ENCODE measurements at places on chromosomes 12 and 14.

DNA sequence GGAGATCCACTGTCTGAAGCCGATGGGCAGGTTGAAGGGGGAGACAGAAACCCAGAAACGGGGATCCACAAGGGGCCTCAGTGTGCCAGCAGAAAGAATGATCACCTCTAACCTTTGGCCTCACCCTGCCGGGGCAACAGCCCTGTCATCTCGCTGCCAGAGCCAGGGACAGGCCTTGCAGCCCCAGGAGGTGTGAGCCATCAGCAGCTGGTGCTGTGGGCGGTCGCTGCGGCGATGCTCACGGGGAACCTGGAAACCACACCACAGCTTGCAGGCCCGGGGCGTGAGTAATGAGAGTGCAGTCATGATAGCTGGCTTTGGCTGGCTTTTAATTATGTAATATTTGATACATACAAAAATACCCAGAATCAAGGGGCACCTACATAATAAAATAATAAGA, 4.7 kb upstream of the TTC7B start:
- DNase-seq, result no peak

GRCh38 chr12:53115112-53115890, 12.0 kb downstream of the SOAT2 start:
- no peak for DNase-seq

DNA sequence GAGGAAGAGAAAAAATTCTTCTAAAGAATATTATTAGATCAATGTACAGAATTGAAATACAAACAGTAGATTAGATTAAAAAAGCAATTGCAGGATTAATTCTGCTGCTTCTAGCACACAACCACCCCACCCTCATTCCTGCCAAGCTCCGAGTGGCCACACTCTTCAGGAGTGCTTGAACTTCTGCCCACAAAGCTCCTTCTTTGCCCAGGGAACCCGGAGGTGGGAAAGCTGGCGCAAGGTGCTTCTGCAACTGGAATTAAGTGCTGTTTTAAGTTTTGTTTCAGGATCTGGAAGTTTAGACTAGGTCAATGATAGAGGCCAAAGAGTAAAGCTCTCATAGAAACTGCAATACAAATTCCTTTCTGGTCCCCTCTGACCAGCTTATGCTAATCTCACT, 94.1 kb upstream of the BMP4 start:
- no peak for DNase-seq

GRCh38 chr14:68566075-68566474, 226.8 kb downstream of the ZFP36L1 start:
- DNase-seq, result no peak

DNA sequence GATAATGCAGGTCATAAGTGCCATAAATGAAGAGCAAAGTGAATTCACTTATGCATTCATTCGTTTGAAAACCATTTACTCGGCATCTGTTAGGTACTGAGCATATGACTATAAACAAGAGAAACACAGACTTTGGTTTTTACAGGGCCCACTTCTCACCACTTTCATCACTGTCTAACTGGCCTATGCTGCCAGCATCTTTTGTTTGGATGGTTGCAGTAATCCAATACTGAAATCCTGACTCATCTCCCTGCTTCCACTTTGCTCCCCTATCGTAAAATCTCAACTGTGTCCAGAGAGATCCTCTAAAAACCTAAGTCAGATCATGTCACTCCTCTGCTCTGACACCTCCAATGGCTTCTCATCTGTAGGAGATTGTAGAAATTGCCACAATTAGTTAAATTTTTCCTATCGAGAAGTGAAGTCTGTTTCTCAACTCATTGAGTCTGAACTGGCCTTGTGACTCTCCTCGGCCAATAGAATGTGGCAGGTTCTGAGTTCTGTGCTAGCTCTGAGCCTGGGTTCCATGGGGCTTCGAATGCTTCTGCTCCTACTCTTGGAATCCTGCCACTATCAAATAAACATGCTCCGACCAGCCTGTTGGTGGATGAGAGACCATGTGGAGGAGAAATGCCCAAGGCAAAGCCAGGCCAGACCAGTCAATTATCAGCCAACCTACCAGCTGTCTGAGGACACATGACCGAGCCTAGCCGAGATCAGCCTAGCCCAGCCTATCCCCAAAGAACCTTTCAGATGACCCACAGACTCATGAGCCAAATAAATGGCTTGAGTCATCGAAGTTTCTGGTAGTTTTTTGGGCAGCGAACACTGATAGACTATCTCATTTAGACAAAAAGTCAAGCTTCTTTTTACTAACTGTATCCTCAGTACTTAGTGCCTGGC, 2.2 kb upstream of the BATF start:
- no peak for DNase-seq

DNA sequence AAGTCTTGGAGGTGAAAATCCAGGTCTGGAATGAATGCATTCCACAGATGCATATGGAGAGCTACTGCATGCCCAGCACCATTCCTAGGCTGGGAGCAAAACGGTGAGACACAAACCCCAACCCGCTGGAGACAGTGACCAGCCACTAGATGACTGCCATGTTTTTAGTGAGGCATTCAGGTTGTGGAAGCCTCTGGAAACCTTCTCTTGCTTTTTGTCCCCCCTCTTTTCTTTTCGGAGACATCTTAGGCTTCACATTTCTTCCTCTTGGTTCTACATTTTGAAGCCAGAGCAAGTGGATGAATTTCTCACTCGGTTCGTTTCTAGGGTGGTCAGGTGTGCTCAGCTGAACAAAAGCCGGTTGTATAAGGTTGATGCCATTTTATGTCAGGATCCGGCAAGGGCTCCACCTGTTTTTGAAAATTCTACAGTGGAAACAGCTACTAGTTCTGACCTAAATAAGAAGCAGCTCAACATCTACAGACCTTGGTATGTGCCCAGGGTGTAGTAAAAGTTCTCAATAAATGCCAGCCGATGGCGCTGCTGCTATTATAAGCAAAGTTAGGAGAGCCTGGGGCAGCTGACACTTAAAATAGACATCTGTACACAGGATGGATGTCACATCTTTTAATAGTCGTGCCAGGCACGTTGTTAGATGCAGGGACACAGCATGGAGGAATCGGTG, 1.8 kb upstream of the ZNF839 start:
- no peak for DNase-seq

DNA sequence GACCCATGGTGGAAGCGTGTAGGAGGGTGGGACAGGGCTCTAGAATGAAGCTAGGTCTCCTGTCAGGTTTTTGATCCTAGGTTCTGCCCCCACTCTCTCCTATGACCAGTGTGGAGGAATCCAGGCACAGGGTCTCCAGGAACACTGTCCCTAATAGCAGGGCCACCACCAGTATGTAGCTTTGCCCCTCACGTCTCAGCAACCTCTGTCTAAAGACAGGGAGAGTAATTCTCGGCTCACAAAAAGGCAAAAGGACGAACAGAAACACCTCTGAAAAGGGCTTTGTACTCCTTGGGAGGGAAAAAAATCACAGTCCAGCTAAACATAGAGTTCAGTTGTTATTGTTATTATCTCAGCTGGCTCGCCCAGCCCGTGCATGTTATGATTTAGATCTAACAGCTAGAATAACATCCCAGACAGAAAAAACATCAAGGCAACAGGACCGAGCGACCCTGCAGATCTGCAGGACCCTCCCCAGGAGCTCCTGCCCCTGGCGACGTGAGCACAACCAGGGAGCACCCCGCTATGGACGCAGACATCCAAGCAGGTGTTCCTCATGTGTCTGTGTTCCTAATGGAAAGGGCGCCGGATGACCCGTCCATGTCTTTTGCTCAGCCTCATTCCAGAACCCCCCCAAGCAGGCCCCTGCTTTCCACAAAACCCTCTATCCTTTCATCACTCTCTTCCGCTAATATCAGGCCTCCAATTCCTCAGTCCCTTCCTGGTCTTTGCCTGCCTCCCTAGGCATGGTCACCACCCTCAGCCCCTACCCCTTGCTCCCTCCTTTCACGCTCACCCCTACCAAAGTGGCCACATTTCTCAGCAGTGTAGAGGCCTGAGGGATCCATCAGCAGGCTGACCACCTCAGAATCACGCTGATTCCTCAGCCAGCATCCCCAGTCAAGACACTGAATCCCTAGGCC, 14.2 kb upstream of the SLC6A12 start:
- DNase-seq, result no peak

DNA sequence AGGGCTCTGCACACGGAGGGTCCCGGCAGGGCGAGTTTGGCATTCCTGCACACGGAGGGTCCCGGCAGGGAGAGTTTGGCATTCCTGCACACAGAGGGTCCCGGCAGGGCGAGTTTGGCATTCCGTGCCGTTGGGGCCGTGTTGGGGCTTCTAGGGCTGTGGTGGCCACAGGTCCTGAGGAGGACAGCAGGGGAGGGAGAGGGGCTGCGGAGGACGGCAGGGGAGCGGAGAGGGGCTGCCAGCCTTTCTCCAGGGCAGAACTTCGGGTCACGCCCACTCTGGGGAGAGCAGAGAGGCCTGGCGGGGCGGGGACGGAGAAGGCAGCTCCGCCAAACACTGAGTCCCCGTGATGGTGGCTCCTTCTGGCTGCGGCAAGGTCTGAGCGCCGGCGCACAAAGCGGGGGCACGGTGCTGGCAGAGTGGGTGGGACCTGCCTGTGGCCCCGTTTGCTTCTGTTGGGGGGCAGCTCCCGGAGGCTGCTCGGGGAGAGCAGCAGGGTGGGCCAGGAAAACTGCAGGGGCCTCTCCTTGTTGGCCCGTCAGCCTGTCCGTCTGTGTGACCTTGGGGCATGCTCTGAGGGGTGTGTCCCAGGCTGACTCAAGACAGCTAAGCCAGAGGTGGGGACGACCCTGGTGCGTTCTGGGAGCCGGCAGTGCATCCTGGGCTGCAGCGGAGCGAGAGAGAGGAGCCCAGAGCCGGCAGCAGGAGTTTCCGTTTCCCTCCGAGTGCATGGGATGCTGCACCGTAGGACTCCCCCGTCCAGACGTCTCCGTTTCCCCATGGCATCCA, 60.2 kb downstream of the LRCOL1 start:
- DNase-seq, result no peak

- DNase-seq, result no peak
Measured at GRCh38 chr14:93727039-93727740, 61.1 kb downstream of the PRIMA1 start.

DNA sequence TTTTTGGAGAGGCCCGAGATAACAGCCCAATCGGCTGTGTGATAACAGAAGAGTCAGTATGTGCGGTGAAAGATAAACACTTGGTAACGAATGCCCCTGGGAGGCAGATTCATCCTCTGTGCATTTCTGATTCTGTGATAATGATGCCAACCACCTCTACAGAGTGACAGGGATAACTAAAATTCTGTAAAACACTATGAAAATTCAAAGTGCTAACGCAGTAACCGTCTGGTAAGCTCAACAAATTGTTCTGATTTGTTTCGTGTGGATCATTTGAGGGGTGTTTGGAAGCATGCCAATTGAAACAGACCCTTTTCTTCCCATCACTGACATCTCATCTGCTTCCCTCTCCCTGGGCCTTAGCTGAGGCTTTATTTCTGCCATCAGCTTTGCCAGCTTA, 76.3 kb downstream of the ESR2 start:
- DNase-seq, result no peak

DNA sequence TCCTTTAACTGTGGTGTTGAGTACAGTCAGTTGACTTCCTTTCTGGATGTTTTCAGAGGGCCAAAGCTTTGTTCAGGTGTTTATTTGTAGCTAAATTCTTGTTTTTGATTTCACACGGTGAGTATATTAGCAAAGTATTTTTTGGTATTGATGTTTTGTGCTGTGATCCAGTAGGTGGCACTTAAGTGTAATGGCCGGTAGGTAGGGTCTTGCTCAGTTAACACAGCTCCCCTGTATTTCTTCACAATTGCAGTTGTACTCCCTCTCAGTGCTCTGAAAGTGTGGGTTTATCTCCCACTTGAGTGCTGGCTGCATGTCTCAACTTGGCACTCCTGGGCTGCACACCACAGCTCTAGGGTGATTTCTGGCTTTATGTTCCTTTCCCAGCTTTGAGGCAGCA, 339.5 kb downstream of the AEBP2 start:
- DNase-seq, result no peak

GRCh38 chr14:94561656-94562010, 391 bp downstream of the SERPINA4 start:
- no peak for DNase-seq

DNA sequence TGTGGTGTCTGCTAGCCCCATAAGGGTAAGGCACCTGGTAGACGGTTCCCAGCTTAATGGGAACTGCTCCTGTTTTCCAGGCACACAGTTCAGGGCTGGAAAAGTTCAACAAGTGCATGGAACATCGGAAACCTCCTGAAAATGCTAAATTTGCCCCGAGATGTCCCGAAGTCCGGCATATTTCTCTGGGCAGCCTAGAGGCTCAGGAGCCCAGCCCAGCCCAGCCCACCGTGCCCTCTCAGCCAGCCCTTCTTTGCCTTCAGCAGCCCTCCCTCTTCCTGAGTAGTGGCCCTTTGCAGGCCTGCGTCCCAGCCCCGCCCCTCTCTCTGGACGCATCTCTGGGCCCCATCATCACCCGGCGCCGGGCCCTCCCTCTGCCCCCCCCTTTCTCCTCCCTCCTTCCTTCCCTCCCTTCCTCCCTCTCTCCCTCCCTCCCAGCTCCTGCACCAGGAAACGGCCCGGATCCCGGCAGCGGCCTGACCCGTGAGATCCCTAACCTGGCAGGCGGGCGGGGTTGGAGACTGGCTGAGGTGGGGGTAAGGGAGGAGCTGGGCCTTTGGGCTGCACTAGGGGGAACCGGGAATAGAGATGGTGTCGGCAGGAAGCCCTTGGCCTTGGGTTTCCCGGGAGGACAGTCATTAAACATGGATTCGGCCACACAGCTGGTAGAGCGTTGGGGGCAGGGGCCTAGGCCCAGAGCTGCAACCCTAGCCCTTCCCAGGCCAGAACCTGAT, at the start of gene BCL2L2:
TSS of gene BCL2L2 (plus strand) at position 422 of the 734 bp plus-strand sequence. CDS start 935 bp downstream, outside the sequence.
- no peak for DNase-seq

- no peak for DNase-seq
Measured at GRCh38 chr12:104673696-104674482, 217.1 kb downstream of the CHST11 start.

DNA sequence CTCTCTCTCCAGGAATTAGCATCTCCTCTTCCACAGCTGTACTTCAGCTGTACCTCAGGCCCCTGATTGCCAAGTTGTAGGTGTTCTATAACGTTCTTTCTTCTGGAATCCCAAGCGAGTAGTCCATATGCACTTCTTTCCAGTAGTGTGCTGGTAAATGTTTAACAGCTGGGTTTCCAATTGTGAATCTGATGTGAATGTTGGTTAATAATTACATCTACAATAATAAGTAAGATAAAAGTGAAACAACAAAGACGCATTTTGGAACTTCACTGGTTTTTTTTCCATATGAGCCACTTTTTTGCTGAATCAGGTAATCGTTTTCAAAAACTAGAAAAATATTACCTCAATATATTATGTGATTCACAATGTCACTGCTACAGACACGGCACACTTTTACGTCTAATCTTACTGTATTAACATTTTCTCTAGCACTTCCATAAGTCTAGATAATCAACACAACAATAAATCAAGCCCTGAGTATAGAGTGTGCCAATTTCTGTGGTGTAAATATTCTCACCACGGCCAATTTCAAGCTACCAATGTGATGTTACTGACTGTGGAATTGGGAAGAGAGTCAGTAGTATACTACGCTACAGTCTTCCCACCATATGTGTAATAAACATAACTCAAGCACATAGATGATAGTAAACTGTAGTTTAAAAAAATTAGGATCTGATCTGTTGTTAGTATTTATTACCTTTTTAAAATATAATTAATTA, 113.0 kb downstream of the ZFP36L1 start:
- no peak for DNase-seq

- no peak for DNase-seq
Measured at GRCh38 chr12:76611533-76611932, 52.0 kb upstream of the OSBPL8 start.

GRCh38 chr12:66041651-66042363, 88.7 kb downstream of the LLPH start:
- DNase-seq, result no peak
